ENCODE measurements at places on chromosomes 3 and 15.

- no peak for DNase-seq
Observed at GRCh38 chr3:52434491-52435115, 10.3 kb downstream of the SEMA3G start.

DNA sequence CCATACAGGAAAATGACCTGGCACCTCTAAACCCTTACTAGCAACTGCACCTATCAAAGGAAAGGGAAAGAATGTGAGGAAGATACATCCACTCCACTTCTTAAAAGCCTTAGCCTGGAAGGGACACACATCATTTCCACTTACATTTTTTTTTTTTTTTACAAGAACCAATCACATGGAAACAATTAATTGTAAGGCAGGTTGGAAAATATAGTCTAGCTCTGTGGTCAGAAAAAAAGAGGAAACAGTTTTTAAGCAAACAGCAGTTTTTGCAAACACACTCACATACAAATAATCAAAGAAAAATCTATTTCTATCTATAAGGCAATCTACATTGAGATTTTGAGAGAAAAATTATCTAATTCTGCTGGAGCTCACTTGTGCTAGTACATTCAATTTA lies 98.9 kb upstream of the SPRED1 start:
- DNase-seq = no peak

DNA sequence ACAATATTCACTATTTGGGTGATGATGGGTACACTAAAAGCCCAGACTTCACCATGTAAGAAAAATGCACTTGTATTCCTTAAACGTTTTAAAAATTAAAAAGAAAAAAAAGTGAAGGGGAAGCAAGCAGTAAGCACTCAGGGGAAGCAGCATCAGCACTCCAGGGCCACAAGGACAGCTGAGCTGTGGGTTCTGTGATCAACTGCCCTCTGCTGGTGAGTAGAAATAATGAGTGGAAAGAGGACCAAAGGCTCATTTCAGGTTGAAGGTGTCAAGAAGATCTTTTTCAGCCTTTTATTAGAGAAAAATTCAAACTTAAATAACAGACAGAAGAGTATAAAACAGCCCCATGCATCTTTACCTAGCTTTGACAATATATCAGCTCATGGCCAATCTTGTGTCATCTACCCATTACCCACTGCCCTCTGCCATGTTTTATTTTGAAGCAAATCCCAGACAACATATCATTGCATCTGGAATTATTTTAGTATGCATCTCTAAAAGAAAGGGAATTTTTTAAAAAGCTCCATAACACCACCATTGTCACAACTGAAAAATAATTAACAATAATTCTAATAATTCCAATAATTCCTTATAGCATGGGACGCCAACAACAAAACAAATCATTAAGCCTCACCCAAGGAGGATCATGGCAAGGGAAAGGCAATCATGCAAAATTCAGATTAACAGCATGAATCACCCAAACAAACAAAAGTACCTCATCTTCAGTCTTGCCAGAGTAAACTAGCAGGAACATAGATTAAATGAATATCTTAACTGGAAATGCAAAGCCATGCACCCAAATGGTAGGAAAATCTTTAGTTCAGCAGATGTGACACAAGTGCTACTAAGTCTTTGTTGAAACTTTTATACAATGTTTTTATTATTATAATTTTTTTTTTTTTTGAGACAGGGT lies 42.5 kb downstream of the TAMM41 start:
- peak; percentile 3 for DNase-seq

DNA sequence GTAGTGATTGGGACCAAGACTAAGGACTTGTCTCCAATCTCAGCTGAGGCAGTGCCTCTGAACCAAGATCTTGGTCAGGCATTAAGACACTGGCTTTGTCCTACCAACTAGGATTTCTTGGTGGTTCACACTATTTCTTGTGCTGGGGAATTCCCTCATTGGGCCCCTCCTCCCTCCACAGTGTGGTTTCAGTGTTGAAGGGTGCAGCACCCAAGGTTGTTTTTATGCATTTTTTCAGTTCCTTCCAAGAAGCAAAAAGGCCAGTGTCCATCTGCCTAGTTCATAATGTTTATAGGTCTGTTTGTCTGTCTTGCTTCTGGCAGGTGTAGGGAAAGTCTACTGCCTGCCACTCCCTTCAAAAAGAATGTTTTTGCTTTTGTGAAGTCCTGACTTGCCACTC lies 10.6 kb upstream of the ITPKA start:
- DNase-seq = no peak

- DNase-seq = no peak
Observed at GRCh38 chr15:95292785-95293450, 1037.6 kb upstream of the NR2F2 start.

- no peak for DNase-seq
Observed at GRCh38 chr3:109072194-109072593, 45.7 kb downstream of the MORC1 start.

- no peak for DNase-seq
Observed at GRCh38 chr3:183439515-183439914, 11.1 kb upstream of the MCF2L2 start.

GRCh38 chr15:32029409-32029861 lies 880 bp upstream of the CHRNA7 start:
- DNase-seq = no peak

- no peak for DNase-seq
Observed at GRCh38 chr3:161890147-161890625, 393.6 kb downstream of the OTOL1 start.

GRCh38 chr3:27723456-27723814 lies 1.3 kb upstream of the EOMES start:
- no peak for DNase-seq

DNA sequence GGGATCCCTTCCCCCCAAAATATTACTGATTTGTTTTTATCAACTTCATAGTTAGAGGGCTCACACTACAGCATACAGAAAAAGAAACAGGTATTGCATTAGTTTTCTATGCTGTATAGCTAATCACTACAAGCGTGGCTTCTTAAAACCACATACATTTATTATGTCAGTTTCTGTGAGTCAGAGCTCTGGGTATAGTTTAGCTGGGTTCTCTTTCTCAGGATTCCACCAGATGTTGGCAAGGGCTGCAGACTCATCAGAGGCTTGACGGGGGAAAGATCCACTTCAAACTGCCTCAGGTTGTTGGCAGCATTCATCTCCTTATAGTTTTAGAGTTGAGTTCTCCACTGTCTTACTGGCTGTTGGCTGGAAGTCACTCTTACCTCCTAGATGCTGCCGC lies 328.0 kb downstream of the NLGN1 start:
- no peak for DNase-seq

GRCh38 chr3:105458518-105459215 lies 92.0 kb downstream of the ALCAM start:
- DNase-seq = no peak

- DNase-seq = no peak
Observed at GRCh38 chr15:57082054-57082728, 163.7 kb downstream of the TCF12 start.

DNA sequence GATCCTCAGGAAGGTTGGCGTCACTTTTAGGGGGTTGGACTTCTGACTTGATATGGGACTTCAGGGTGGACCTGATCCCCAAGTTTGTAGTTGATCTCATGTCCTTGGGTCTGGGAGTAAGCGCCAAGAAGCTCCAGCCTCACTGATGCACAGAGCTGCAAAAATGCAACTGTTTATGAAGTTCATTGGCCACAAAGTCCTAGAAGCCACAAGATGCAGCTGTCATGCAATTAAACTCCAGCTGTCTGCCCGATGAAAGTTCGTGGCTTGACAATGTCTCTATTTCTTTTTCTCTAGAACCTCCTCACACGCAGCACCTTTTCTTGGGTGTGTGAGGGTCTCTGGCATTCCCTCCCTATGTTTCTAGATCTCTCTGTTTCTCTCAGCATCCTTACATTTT lies 9.2 kb upstream of the ACAN start:
- no peak for DNase-seq

DNA sequence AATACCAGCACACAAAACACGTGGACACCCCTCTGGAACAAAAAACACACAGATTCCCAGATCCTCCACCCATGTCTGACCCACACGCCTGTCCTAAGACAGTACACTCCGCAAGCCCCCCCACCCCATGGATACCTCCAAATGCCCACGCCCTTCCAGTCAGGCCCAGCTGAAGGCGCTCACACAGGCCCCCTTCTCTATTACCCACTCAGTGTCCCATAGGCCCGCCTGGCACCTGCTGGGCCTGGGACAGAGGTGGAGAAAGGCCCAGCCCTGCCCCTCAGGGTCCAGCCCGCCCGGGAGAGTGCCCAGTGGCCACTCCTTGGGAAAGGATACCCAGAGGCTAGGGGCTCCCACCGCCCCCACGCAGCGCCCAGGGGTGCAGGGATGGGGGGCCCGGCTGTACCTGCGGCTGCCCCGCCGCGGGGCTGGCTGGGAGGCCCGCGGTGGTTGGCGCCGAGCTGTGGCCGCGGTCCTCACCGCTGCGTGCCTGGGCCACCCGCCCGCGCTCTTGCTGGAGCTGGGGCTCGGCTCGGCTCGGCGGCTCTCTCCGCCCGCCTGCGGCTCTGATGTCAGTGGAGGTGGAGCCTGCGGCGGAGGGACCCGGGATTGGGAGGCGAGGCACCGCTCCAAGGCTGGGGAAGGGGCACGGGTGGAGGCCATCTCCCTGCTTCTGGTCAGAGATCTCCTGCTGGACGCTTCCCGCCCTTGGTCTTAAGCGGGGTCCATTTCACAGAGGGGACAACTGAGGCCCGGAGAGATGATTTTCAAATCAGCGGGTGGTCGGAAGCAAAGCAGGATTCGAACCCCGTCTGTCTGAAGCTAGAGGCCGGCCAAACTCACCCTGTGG lies at the start of gene CAMK1:
Gene CAMK1, minus strand, starts transcription at position 522 of the 850 bp plus-strand sequence. CDS start 2,198 bp downstream, outside the sequence.
- DNase-seq = no peak

DNA sequence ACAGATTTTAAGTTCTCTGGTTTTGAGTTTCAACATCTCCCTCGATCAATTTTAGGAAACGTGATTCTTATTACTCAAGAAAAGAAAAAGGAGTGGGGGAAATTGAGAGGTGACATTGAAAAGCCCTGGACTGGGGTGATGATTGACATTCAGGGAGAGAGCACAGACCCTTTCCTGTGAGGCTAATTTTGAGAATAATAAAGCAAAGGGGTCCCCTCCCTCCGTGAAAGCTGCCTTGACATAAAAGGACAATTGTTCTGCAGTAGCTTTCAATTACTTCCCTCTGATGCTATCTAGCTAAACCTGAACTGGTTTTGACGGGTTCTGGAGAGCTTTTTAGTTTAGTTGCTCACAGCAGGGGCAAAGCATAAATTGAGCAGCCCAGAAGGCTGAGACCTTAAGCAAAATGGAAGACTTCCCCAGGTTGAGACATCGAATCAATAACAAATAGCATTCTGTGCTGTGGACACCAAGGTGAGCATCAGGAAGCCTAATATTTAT lies 14.4 kb upstream of the CMTM8 start:
- DNase-seq = no peak

- DNase-seq = no peak
Observed at GRCh38 chr3:99627062-99627826, 11.2 kb upstream of the COL8A1 start.

- no peak for DNase-seq
Observed at GRCh38 chr3:151171145-151171757, 31.8 kb downstream of the GPR171 start.

GRCh38 chr15:101113114-101114005 lies 138.5 kb downstream of the CHSY1 start:
- no peak for DNase-seq

DNA sequence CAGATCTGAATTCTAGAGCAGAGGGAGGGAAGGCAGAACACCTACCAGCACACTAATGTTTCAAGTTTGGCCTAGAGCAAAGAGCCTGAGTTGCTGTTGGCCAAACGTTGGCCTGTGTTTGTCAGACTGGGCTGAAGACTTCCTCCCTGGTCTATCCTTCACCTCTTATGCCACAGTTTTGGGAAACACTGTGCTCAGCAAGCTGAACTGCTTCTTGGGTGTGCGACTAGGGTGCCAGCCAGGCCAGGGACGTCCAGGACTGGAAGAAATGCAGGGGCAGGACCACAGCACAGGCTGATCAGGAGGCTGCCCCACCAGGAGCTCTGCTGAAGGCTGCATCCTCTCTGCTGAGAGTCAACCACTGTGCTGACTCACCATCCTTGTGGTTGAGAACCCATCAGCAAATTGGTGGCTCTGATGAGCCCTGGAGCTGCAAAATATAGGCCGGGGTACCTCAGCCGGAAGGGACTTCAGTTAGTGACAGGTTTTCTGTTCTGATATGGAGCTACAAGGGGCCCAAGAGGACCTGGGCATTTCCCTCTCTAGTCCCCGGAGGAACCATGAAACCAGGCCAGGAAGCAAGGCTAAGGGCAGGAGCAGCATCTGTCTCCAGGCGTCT lies 131.6 kb upstream of the RASGRP1 start:
- no peak for DNase-seq

DNA sequence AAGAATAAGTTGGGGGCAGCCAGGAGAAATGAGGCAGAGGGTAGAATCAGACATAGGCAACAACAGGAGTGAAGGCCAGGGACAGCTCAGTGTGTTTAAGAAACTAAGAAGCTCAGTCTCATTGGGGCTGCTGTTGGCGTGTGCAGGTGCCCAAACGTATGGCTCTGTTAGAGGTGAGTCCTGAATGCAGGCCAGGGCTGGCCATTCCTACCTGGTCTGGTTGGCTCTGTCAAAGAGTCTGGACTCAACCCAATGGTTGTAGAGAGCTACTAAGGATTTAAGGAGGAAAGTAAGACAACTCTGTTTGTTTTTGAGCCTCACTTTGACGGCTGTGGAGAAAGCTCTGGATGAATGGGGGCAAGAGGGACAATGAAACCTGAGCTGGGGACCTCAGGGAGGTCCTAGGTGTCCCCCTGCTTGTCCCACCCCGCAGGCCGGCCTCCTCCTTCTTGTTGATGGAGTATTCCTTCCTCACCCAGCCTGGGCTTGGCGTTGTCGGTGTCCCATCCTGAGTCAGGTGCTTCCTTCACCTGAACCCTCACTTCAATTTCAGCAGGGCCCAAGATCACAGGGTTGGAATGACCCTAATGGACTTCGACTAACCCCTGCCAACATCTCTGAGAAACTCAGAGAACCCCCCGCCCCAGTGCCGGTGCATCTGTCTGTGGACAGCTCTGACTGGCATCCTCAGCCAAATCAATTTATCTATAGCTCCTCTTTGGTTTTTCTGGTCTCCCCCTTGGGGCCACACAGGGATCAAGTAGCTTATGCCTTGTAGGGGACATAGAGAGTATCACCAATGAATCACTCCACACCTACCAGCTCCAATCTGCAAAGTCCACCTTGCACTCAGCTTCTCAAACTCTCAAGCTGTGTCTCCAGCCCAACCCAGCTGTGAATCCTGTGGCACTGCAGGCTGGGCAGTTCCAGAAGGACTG lies 8.3 kb downstream of the ITGA11 start:
- DNase-seq = no peak

DNA sequence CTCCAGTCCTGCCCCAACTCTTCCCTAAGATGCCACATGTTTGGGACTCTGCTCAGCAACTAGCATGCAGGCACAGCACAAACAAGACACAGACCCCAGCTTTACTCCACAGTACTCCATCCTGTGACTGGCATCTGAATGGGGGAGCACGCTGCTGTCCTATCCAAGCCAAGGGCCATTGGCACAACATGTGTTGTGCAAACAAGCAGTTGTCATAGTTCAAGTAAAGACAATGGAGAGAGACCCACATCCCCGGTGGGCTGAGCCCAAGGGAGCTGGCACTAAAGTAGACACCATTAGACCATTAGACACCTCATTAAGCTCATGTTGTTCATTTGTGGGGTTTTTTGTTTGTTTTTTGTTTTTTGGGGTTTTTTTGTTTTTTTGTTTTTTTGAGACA lies 132.7 kb downstream of the CHSY1 start:
- no peak for DNase-seq

GRCh38 chr15:65829130-65829764 lies 37.2 kb upstream of the DENND4A start:
- DNase-seq = no peak

Measured in esophagus squamous epithelium (tissue), 5 donors.